ENCODE measurements at places on chromosomes 5 and 9.

- no peak for DNase-seq
These were observed 11.0 kb downstream of the SPARC start for GRCh38 chr5:151675611-151676313.

GRCh38 chr9:113989017-113989713, 88.9 kb downstream of the AMBP start:
- DNase-seq: no peak

GRCh38 chr9:32965999-32966722, 35.3 kb downstream of the APTX start:
- DNase-seq: no peak

GRCh38 chr9:136629879-136630661, 32.6 kb upstream of the EGFL7 start:
- peak; percentile 64 for DNase-seq

- no peak for DNase-seq
These were observed 29.6 kb upstream of the ZNF782 start for GRCh38 chr9:96883922-96884321.

DNA sequence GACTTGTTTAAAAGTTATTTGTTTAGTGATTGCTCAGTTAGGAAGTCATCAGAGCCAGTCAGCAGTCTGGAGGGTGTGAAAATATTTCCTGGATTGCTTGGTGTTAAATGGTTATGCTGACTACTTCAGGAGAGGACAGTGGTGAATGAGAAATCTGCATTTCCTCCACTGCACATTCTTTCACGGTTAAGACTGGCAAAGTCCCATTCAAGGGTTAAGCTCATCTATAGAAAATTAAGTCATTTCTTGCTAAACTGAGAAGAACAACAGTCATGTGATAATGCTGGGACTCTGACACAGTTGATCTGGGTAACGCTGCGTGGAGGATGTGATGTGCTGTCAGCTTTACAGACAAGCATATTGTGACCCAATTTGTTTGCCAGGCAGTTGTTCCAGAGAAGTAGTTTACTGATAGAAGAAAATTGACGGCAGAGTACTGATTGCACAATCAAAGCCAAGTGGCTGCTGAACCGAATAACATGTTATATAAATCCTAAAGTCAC, 80.4 kb downstream of the GRAMD2B start:
- DNase-seq: no peak

DNA sequence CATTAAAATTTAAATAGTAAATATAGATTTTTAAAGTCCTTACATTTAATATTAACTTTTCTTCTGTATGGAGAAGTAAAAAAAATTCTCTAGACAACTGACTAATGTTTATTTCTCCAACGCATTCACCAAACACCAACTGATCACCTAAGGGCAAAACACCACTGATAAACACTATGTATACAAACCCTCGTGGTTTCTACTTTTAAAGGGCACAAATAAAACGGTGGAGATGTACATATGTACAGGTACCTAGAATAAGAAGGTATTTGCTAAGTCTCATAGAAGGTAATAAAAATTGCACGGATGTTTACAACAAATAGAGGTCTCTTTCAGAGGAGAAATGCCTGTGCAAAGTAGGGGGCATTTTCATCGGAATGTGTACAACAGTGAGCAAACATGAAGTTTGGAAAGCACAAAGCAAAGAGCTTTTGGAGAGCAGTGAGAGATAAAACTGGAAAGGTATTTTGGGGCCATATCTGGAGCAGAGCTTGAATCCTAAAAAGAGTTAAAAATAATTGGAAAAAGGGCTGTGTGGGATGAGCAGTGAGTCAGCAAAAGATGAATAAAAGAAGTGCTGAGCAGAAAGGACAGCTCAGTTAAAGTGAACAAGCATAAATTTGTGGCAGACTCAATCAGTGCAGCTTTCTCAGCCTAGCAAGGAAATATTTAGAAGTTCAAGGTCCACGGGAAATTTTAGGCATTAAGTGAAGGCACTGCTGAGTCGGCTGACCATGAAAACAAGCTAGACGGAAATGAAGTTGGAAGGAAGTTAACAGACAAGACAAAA, 160.0 kb downstream of the TMEM161B start:
- no peak for DNase-seq

GRCh38 chr5:109688630-109688969, 1.1 kb upstream of the MAN2A1 start:
- no peak for DNase-seq

DNA sequence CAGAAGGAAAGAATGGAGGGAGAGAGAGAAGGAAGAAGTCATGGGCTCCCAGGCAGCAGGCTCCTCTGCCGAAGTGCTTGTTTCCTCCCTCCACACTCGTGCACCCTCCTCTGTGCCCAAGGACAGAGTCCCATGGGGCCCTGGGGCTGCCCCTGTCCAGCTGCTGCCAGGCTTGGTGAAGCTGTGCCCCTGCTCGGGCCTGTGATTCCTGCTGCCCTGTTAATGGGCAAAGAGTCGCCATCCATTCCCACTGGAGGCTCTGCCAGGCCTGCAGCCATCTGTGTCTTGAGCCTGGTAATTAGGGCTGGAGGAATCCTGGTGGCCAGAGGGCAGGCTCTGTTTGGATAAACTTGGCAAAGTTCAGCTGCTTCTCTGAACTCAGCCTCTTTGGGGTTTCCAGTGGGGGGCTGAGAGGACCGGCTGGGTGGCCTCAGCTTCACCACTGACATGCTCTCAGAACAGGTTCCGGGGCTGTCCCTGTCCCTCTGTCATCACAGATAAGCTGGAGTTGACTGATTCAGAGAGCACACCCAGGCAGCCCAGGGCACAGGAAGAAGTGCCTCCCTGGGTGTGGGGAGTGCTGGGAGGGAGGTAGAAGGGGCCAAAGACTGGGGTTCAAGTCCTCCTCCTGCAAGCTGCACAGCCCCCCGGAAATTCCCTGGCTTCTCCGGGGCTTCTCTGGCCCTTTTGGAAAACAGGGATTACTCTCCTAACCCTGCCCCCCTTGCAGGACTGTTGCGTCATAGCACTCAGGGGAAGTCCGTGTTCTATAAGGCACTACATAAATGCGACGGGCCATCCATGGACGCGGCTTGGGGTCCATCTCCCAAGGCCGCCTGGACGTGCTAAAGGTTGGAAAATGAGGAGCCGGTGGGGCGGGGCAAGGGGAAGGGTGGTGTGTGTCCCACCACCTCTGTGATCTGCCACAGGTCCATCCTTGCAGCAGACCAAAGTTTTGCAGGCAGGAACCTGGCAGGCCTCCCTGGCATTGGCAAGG, 154.8 kb downstream of the PAX5 start:
- DNase-seq: no peak

DNA sequence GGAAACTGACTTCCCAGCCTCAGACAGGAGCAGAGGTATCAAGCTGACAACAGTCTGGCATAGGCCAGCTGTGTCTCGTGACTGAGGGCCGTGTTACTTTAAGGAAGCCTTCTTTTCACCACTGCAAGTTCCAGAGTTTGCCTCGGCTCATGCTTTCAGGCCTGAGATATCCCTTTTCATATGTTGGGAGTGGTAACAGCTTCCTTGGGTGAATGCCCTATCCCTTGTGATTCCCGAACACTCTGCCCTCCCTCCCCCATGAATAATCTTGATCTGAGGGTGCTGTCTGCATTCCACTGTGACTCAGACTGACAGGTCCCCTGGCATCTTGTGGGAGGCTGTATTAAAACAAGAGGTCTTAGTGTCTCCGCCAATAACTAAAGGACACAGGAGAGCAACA, 49.7 kb upstream of the ARL15 start:
- DNase-seq: no peak

- DNase-seq: peak; percentile 39
These were observed 25.8 kb upstream of the HMCN2 start for GRCh38 chr9:130239741-130240241.

DNA sequence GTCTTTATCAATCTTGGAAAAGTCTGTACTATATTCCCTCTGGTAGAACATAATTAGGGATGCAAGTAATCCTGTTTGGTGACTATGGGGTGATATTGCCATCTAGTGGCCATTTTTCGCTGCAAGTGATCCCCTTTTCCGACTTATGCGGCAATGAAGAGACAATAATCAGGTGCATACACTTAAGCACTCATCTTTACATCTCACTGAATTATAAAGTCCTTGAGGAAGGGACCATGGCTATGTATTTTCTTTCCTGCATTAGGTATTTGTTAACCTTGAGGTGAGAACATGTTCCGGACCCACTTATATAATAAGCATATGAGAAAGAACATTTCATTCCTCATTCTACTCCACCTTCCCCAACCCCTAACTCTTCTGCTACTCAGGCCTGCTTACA, 19.6 kb upstream of the LIX1 start:
- peak; percentile 16 for DNase-seq

DNA sequence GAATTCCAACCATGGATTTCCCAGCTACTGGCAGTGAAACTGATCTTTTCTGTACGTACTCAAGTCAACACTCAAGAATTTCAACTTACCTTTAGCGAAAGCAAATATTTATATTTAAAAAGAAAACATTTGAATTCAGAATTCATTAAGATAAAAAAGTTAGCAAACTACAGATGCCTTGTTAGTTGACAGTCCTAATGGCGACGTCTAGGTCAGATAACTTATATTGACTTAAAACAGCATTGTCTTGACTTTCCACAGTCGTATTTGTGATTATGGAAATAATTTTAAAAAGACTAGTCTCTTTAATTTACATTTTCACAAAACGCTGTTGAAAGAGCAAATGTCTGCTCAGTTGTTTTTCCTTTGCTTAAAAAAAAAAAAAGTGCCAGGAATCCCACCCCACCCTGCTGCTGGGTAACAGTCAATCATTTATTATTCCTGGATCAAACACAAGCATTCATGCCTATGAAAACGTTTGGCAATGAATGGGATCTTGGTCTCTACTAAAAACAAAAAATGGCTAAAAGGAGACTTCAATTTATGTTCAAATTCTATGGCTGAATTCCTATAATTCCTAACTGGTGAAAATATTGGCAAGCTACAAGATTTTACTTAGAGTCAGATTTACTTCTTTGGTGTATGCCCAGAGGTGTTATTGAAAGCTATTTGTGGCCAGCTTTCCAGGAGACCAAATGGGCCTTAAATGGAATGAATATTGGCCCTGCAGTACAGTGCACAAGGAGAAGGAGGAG, 22.0 kb downstream of the OR2S2 start:
- no peak for DNase-seq

- peak; percentile 18 for DNase-seq
These were observed 79.0 kb downstream of the GLDC start for GRCh38 chr9:6566409-6567139.

GRCh38 chr5:72947498-72947897, 8.3 kb upstream of the FCHO2 start:
- DNase-seq: no peak

GRCh38 chr5:151202381-151203139, 21.3 kb downstream of the CCDC69 start:
- DNase-seq: no peak

DNA sequence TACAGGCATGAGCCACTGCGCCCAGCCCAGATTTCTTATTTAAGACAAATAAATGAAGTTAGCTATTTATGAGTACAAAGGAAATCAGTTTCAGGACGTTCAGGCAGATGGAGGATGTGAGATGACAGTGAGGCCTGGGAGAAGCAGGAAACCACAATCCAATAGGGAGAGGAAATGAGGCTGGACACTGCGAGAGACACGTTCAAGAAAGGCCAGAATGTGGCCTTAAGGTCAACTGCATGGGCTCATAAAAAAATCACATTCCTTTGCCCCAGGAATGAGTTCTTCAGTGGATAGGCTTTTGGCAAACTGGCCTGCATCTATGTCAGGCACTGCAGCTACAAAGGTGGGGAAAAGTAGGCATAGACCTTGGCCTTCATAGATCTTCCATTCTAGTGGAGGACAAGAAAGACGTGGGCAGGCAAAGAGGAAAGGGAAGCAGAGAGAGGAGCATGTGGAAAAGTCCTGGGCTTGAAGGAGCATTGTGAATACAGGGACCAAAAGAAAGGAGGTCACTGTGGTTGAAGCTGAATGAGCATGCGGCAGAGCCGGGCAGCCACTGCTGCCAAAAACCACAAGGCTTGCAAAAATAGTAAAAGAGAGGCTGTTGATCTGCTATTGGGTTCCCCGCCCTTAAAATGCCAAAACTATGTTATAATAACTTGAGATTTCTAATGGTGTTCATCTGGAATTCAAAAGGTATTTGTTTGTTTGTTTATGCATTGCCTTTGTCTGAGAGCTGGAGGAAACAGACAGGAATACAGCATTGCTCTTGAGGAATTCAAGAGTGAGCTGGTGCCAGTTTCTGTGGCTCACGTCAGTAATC, 133.0 kb downstream of the GNA14 start:
- no peak for DNase-seq

DNA sequence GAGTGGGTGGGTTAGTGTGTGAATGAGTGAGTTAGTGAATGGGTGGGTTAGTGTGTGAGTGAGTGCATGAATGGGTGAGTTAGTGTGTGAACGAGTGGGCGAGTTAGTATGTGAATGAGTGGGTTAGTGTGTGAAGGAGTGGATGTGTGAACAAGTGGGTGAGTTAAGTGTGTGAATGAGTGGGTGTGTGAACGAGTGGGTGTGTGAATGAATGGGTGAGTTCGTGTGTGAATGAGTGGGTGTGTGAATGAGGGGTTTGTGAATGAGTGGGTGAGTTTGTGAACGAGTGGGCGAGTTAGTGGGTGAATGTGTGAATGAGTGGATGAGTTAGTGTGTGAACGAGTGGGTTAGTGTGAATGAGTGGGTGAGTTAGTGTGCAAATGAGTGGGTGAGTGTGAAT, 34.0 kb downstream of the NKD2 start:
- DNase-seq: no peak

DNA sequence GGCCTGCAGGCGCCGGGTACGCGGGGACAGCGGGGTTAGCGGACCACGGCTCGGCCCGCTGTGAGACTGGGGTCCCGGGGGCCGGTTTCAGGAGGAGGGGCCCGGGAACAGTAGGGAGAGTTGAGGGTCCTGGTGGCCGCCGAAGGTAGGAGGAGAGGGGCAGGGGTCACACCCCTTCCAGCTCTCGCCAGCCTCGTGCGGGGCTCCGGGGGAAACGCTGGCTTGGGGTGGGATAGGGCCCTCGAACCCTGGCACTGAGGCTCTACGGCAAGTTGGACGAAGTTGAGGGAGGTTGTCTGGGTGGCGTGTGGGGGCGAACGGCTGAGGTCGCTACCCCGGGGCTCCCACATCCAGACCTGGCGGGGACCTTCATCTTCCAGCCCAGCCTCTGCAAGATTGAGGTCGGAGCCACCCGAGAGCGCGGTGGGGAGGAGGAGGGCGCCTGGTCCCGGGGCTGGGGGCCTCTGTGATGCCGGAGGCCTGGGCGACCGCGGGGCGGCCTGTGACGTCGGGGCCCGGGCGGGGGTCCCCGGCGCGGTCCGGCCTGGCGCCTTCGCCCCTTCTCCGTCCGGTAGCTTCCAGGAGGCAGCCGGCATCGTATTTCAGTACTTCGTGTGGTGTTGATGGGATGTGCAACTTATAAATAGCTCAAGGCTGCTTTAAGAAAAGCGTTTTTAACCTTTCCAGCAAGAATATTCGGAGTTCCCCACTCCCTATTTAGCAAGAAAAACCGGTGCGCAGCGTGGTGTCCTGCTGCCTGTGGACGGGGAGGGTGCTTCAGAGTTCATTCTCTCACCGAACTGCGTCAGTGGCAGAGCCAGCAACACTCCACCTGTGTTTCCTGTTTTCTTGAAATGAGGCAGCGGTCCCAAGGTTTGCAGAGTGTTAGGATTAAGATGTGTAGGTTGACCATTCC, 902 bp downstream of the HABP4 start:
- peak; percentile 31 for DNase-seq

GRCh38 chr9:123282362-123283047, 14.1 kb upstream of the STRBP start:
- DNase-seq: no peak

- no peak for DNase-seq
These were observed 520.8 kb upstream of the CYLC2 start for GRCh38 chr9:102474357-102474756.
